D721Med (cell line): ENCODE measurements at places on chromosomes 2 and 18.
A peak's percentile ranks its signal among the peaks of the same experiment; 100 is the strongest.

DNA sequence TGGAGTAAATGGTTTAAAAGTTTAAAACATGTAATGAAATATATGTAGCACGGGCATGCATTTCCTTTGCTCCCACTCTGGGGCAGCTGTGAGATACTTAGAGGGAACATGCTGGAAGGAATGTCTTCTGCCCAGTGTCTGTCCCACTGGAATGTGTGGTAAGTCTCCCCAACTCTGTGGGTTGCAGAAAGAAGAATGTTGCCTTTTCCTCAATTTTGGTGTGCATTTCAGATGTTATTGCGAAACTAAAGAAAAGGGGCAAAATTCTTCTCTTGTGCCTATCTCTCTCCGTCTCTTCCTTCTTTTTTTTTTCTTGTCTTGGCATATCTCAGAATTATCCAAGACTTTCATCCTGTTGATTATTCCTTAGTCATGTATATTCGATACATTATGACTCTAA is 201.1 kb downstream of the SH3RF3 start:
- DNase-seq, result no peak

- no peak for DNase-seq
Measured at GRCh38 chr2:60899892-60900249, 18.5 kb downstream of the REL start.

DNA sequence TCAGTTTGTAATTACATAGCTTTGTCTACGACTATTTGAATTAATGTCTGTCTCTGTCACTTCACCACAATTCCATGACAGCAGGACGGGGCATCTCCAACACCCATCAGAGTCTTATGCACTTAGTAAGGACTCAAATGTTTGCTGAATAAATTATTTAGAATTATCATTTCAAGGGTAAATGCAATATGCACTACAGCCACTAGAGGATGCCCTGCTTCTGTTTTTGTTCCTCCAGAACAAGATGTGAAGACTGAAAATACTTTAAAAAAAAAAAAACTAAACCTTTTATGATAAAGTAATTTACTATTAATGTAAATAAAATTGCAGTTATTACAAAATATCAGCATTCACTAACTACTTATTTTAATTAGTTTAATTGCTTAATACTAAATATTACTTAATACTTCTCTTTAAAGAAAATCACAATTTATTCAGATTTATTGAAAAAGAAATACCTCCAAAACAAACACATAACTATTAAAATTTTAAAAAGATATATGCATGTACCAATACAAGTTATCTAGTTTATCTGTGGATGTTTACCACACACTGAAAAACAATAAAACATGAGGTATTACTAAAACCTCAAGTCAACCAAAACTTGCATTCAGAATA is 3.2 kb downstream of the PIGN start:
- peak; percentile 41 for DNase-seq

DNA sequence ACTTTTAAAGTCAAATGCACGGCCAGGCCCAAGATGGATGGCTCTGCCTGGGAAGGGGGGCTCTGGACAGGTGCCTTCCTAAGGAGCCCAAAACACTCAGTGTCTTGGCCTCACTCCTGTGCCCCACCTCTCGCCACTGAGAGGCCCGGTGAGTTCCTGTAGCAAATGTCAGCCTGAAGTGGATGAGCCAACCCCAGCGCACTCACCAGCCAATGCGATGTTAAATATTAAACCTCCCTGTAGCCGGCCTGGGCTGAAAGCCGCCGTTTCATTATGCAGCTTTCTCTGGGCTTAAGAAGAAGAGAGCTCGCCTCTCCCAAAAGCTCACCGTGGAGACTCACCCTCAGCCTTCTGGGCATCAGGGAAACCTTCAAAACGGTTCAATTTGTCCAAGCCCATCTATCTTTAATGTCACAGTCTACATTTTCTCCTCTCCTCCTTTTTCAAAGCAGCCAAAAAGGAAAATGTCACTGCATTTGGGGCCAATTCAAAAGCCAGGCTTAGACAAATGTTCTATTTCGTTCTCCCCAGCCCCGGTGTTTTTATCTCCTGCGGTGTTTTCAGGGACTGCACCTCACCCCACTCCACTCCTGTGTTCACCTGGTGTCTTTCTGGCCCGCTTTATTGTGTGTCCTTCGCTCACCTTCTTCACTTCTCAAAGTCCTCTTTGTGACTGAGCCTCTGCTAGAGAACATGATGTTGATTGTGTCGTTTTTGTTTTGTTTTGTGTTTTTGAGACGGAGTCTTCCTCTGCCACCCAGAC is 124.0 kb downstream of the NRP2 start:
- DNase-seq, result no peak

DNA sequence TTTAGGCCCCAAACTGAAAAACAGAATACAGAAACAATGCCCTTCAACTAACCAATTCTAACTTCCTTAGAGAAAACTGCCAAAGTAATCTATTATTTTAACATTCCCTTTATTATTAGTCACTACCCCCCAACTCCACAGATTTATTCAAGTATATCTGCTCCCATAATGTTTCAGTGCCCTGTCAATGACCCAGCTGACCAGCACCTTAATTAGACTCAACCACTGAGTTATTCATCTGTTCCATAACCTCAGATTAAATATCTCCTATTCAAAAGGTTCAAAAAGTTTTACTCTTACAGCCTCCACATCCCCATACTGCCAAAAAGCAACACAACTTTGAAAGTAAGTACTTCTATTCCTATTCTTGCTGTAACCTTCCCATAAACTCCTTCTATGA is 202.4 kb downstream of the EXOC6B start:
- DNase-seq, result no peak

DNA sequence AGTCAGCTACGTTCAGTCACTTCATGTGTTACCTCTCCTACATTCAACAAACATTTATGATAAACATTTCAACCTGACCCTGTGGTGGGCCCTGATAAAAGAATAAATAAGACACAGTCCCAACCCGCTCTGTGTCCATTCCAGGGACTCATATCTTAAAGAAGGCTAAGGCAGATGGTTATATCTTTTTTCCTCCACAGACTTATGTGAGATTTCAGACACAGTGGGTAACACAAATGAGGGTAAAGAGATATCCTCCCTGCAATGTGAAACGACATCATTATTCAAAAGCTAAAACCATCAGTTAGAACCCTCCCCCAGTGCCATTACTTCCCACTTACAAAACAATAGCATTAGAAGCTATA is 11.1 kb upstream of the HNRNPLL start:
- DNase-seq, result no peak

DNA sequence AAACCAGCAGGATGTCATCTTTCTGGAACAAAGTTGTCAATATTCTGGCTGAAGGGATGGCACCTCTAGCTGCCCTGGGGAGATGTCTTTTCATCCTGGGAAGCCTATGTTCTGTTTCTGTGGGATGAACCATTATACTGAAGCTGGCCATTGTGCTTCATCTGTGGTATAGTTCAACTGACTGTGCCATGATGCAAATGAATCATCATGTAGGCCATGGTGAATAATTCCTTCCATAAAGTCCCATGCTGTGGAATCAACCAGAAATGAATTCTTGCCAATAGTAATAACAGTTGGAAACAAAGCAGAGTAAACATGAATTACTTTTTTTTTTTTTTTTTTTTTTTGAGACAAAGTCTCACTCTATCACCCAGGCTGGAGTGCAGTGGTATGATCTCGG is 64.1 kb upstream of the CNGA3 start:
- DNase-seq, result no peak

GRCh38 chr2:231541645-231542044 is 11.4 kb upstream of the NMUR1 start:
- DNase-seq, result no peak

DNA sequence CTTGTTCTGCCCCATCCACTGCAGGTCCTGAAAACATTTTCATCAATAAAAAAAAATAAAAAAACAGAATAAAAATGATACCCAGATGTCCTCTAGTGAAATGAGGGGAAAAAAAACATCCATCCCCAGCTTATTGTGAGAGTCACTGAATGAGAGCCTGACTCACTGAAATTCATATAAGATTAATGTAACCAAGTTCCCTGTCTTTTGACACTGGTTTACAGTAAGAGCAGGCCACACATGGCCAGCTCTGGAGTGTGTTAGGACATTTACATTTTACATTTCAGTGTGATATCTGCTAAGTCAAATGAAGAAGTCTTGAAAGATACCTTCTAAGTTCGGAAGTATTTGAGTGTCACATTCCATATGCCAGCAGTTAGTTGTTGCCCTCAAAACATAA is 21.1 kb upstream of the IL18R1 start:
- DNase-seq, result no peak

DNA sequence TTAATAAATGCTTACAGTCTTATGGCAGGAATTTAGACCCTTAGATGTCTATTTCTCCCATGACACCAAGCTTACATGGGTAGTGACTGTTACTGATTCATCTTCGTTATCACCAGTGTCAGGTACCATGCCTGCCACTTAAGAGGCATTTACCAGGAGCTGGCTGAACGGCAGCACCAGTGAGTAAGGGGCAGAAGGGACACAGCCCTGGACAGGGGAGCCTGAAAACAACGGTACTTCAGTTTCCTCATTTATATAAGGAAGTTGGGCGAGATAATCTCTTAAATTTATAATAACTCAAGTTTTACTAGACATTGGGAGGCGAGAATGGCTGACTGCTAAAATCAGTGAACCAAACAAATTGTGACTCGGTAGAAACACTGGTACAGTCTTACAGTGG is 1.2 kb downstream of the COA5 start:
- no peak for DNase-seq

GRCh38 chr2:191459158-191459557 is 214.0 kb downstream of the MYO1B start:
- no peak for DNase-seq

GRCh38 chr2:46284796-46285195 is 12.4 kb upstream of the EPAS1 start:
- DNase-seq, result no peak

- DNase-seq, result no peak
Measured at GRCh38 chr18:1037776-1038175, 133.1 kb downstream of the ADCYAP1 start.

DNA sequence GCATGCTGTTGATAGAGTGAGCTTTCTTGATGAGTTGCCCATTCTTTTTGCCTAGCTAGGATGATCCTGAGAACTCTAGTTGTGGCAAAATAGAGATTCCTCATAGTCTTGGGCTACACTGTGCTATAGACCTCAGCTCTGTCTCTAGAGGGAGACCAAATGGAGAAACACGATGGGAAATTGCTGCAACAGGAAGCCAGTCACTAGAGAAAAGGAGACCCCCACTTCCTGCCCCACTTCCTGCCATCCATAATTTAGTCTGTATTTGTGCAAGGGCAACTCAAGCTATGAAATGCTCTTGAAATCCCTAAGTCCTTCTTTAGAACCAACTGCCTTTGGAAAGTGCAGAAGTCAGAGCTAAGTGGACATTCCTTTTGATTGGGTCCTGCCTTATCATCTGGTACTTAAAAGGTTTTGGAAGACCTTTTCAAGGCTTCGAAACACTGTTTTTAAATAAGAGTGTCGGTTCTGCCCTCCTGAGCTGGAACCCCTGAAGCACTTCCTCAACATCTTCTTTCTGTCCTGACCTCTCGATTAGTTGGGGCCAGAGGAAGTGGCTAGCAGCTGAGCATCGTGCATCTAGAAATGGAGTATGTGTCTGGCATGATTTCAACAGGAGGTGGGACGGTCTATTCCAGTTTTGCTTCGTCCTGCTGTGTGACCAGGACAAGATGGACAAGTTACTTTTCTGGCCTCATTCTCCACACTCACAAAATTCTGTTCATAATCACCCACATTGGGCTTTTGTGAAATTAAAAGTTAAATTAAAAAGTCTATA is 8.6 kb upstream of the KCNE4 start:
- no peak for DNase-seq

DNA sequence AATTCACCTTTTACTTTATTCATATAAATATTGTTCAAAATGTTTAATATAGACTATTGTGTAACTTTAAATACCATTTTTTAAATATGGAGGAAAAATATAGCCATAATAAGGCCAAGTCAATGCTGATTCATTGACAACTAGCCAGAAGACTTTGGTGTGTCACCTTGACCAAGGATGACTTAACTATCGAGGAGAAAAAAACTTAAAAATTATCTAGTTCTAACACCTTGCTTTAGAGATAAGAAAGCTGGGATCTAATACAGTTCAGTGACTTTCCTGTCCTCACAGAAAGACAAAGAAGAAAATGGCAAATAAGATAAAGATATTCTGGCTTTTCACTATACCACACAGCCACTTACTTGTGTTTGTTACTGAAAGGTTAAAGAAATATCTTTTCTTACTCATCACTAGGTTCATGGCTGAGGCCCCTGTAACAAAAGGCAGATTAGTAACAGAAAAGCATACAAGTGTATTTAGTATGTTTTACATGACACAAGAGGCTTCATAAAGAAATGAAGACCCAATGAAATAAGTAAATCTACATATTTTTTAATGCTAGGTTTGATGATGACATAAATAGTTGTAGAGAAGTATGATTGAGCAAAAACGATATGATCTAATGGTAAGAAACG is 65.9 kb upstream of the LRRTM1 start:
- DNase-seq, result no peak

GRCh38 chr2:156110890-156111289 is 221.6 kb downstream of the NR4A2 start:
- DNase-seq, result no peak

GRCh38 chr18:7147399-7147798 is 29.8 kb upstream of the LAMA1 start:
- DNase-seq, result peak; percentile 43

- no peak for DNase-seq
Measured at GRCh38 chr2:232321156-232321816, 57.3 kb upstream of the ALPP start.

DNA sequence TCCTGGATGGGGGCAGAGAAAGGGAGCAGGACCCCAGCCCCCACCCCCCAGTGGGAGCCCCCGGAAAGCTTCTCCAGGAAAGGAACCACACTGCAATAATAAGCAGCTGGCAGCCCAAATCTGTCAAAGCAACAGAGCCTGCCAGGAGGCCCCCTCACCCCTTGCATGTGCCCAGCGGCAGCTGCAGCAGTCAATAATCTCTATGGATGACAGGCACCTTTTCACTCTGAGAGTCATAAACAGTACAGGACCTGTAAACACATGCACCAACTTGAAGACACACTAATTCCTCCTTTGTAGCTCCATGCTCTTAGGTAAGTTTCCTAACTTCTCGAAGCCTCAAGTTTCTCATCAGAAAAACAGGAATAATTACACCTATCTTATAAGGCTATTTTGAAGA is 26.2 kb upstream of the KDM3A start:
- DNase-seq, result no peak

DNA sequence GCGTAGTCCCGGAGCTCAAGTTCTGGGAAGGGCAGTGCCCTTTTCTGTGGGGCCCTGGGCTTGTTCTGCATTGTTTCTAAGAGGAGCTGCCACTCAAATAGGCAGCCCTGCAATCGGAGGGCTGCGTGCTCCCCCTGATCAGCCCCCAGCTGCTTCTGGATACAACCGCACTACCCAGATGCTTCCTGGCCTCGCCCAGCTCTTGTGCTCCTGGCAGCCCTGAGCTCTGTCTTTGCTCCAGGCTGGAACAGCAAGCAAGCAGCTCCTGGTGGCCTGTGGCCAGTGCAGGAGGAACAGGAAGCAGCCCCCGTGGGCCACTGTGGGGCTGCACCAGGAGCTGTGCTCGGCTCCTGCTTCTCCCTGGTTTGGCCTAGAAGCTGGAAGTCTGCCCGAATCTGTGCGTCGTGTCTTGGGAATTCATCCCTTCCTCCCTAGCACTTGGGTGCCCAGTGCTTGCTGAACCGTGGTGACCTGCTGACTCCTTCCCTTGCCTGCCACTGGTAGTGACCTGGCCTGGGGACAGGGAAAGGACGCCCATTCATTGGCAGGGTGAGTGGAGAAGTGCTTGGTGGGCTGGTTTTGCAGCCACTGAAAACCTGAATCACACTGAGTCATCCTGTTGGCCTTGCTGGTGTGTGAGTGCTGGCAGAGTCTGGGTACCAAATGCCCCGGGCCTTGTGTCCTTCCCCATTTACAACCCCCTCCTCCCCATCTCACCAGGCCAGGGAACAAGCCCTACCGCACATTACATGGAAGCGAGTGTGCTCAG is 27.3 kb upstream of the NTSR2 start:
- DNase-seq, result no peak
